Activated CD4-positive, alpha-beta T cell treated with anti-CD3 and anti-CD28 coated beads, Interleukin-2, amount 10 ng/mL, durations not matched to agents 7 days and 5 days (primary cell): ENCODE measurements at places on chromosomes 1 and 21.
A peak's percentile ranks its signal among the peaks of the same experiment; 100 is the strongest.

- DNase-seq = no peak
These were observed 48.3 kb downstream of the ECE1 start for GRCh38 chr1:21241771-21242581.

GRCh38 chr1:65174585-65174984 is 26.6 kb downstream of the AK4 start:
- no peak for DNase-seq

DNA sequence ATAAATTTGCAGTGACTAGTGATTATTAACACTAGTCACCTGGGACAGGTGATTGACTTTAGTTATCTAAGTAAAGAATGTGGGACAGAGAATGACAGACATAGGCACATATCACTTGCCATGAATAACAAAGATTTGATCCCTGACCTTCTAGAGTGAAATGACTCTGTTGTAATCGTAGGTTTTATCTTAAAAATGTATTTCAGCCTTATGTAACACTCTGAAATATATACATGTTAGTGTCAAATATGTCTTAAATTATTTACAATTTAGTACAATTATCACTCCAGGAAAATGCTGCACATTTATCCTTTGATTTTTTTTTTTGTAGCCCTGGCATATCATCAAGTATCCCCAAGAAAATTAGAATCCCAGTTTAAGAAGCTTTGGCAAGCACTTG is 186.4 kb upstream of the PTGFR start:
- no peak for DNase-seq

DNA sequence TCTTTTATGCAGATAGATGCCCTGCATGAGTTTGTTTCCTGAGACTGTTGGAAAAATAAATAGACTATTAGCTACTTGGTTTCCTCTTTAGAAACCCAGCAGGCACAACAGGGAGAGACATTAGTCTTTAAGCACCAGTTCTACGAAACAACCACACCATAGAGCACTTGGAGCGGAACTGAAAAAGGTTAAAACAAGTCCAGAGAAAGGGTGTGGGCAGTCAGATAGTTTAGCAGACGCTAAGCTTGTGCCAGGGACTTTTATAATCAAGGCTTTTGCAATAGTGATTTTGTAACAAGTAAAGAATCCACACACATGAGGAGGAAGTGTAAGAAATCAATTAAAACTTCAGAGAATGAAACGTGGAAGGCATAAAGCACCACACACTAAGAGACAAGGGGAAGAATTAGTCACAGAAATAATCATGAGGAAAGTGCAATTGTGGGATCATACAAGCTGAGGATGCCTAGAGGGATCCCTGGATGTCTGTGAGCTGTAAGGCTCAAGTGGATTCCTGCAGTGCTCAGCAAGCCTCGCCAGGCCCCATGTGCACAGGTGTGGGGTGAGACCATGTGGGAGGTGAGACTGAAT is 37.8 kb upstream of the TLR5 start:
- no peak for DNase-seq

GRCh38 chr21:32523463-32523862 is 61.9 kb downstream of the TCP10L start:
- no peak for DNase-seq

- no peak for DNase-seq
These were observed 4.6 kb downstream of the TARBP1 start for GRCh38 chr1:234474375-234474774.

- no peak for DNase-seq
These were observed 15.0 kb upstream of the ANGPTL1 start for GRCh38 chr1:178885869-178886268.

DNA sequence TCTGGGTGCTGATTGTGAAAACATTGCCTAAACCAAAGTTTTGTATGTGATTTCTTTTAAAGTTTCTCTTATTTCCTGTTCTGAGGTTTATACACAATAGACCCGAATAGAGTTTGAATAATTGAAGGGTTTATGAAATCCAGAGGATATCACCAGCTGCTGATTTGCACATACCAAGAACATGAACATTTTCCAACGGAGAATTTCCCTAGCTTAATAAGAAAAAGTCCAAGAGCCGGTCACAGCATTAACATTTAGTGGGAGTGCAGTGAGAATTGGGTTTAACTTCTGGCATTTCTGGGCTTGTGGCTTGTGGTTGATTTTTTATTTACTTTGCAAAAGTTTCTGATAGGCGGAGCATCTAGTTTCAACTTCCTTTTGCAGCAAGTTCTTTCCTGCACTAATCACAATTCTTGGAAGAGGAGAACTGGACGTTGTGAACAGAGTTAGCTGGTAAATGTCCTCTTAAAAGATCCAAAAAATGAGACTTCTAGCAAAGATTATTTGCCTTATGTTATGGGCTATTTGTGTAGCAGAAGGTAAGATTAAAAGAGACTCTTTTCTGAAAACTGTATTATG is at the start of gene CFH:
Gene CFH, plus strand, starts transcription at position 407 of the 579 bp plus-strand sequence. Its CDS starts 75 bp downstream, at position 482.
- peak; percentile 16 for DNase-seq

- DNase-seq = no peak
These were observed 184.4 kb downstream of the GRIK3 start for GRCh38 chr1:36849956-36850355.

DNA sequence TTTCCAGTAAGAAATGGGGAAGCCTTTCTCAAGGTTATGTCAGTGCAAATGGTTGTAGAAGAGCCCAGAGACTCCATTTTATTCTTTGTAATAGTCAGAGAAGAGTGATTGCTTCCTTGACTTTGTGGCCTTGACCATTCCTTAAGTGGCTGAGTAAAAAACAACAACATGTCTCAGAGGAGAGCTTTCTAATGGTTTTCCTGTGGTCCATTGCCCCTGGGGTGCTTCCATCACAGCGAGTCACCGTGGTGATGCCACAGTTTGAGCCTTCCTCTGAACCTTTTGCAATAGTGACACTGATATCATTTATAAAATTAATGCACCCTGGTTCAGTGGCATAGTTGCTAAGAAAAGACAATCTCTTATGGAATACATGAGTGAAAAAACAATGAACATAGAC is 38.6 kb downstream of the PAPPA2 start:
- no peak for DNase-seq

DNA sequence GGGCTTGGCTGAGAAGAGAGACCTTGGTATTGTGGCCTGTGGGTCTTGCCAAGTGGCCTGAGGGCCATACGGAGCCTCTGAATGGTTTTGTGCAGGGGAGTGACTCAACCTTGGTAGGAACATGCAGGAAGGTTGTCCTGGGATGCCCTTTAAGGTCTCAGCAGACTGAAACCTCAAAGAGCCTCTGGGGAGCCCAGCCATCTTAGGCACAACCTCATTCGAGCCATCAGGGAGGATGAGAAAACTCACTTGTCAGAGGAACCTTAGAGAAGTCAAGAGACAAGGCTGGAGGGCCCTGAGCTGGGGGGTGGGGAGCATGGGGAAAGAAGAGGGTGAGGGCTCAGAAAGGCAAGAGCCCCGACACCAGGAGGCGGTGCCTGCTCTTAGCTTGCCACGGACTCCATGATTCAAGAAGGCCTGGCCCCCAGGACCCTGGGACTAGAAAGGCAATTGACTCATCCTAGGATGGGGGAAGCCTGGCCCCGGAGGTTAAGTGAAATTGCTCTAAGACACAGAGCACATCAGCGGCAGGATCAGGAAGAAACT is 13.0 kb downstream of the IFI6 start:
- peak; percentile 19 for DNase-seq

GRCh38 chr1:189289346-189289745 is 1188.3 kb downstream of the BRINP3 start:
- DNase-seq = no peak

DNA sequence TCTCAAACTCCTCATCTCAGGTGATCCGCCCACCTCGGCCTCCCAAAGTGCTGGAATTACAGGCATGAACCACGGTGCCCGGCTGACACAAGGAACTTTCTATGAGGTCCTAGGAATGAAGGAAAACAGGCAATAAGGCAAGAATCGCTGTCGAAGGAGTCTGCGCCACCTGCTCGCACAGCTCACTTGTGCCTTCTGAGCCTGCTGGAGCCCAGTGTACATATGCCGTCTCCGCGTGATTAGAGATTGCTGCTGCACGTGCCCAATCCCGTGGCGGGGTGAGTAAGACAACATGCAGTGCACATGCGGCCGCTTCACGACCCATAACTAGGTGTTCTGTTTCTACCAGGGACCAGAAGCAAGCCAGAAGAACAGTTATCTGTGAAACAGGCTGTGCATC is 24.3 kb downstream of the H3-3A start:
- no peak for DNase-seq

DNA sequence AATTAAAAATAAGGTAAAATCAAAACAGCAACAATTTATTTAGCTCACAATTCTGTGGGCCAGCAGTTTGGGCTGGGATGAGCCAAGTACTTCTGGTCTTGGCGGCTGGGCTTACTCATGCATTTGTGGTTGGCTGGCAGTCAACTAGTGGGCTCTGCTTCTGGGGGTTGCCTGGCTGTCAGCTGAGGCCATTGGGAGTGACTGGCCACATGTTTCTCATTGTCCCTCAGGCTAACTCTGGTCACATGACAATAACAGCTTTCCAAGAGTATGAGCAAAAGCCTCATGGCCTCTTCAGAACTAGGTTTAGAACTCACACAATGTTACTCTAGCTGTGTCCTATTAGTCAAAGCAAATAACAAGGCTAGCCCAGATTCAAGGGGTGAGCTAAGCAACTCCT is 15.6 kb upstream of the CHIA start:
- DNase-seq = peak; percentile 9

- no peak for DNase-seq
These were observed 45.5 kb upstream of the ETS2 start for GRCh38 chr21:38760017-38760761.

DNA sequence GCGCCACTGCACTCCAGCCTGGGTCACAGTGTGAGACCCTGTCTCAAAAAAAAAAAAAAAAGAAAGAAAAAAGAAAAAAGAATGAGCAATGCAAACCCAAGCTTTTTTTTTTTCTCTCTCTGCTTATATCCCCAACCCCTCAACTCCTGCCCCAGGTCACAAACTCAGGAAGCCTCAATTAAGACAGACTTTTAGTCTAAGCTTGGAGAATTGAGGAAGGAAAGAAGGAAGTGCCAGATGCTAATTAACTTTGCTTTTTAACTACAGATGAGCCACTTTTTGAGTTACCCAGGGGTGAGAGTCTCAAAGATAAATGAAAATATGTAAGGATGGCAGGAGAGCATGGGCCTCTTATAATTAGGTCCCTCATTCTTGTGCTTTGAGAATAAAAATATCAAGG is 33.3 kb downstream of the PIK3CD start:
- DNase-seq = no peak

DNA sequence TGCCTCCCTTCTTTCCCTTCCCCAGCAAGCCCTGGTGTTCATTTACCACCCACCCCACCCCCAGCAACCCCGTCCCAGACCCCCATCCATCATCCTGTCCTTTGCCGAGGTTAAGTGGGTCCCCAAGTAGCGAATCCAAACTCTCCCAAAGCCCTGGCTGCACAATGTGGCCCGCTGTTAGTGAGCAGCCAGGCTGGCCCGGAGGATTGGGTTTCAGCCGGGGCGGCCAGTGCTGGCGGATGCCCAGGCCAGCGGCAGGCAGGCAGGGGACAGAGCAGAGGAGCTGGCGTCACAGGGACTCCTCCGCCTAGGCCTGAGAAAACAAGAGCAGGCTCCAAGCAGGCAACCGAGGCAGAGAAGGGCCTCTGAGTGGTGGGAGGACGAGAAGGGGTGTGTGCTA is 61.4 kb downstream of the EPHB2 start:
- no peak for DNase-seq

DNA sequence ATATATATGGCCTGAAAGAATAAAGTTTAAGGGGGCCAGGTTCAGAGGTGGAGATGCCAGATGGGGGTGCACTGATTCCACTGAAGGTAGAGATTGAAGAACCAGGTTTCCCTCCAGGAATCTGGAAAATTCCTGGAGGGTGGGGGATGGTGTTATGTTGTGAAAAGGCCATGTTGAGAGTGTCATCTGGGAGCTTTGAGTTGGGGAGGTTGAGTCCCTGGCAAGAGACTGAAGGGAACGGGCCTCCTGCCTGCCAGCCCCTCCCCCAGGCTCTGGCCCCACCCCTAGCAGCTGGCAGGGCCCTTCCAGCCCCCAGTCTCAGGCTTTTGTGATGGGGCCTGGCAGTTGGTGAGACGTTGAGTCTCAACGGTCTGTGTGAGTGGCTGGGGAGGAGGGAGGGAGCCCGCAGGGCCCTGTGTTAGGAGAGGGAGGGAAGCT is 4.1 kb downstream of the PTPRU start:
- DNase-seq = no peak

DNA sequence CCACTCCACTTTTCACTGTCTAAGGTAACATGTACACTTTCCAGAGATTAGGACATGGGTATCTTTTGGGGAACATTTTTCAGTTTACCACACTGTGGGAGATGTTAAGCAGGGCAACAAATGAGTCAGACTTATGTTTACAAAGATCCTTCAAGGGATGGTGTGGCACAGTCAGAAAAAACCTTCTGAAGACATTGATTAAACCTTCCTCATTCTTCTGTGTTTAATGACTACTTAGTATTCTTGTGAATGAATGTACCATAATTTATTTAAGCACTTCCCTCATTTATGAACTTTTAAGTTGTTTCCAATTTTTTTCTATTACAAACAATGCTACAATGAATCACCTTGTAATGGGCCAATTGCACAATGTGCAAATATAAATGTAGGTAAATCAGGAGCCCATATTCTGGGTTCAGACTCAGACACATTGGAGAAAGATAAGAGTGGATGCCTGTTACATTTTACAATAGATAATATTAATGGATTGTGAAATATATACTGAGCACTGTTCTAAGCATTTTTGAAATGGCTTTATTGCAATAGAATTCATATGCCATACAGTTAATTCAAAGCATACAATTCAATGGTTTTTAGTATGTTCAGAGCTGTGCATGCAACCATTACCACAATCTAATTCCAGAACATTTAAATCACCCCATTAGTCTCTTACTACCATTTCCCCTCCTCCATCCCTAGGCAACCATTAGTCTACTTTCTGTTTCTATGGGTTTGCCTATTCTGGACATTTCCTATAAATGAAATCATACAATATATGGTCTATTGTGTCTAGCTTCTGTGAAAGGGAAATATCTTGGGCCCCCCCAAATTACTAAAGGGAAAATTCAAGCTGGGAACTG is 1.9 kb upstream of the SFT2D2 start:
- no peak for DNase-seq

DNA sequence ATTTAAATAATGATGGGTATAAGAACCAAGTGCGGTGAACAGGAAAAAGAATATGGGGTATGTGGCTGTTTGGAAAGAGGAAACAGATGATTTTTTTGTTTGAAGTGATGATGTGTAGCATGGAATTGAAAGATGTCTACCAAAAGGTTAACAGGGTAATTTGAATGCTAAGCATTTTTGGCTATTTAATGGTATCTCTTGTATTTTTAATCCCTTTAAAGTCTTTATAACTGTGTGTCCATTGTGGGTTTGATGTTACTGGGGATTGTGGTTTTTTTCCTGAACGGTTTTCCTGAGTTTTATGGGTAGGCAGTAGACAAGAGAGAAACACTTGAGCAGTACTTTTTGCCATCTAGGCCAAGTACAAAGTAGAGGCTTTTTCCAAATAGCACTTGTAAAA is 63.2 kb downstream of the PRDM2 start:
- DNase-seq = no peak
